ENCODE measurements at places on chromosomes 12 and 14. TPM values are rescaled to one million over a fixed set of nuclear protein-coding genes. Genes with fewer than 3 reads are reported as not detected.

GRCh38 chr14:41280745-41281144 is 325.9 kb upstream of the LRFN5 start:
- peak; percentile 66 for DNase-seq

DNA sequence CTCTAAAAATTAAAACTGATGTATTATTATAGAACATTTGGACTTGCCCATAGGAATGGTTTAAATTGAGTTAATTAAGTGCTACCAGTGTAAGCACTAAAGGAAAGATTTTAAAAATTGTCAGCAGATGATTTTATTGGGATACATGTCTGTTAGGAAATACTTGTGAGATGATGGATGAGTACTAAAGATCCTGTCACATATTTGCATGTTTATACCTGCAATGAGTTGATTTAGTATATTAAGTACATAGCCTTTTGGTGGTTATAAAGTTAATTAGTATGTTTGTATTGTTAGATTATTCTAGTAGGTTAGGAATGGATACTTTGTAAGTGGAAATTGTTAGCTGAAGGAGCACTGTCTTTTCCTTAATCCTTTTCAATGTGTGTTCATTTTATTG is 67.2 kb downstream of the CCDC91 start:
- DNase-seq: no peak

GRCh38 chr14:73787486-73788316 is 63.9 kb upstream of the PTGR2 start:
- DNase-seq: peak; percentile 32

GRCh38 chr12:70847871-70848270 is 72.7 kb downstream of the PTPRR start:
- no peak for DNase-seq

DNA sequence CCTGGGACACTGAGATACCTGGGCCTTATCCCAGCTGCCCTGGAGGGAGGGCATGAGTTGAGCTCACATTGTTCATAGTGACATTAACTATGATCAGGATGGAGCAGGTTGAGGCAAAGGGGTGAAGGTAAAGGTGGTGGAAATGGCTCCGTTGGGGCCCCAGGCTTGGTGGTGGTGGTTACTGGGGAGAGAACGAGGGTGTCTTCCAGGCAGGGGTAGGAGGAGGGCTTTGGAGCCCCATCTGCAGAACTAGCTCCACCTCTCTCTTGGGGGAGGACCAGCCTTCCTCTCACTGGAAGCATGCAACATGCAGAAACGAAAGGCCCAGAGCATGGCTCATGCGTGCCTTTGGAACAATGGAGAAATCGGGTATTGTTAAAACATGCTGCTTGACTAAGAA is 217.0 kb downstream of the SLC41A2 start:
- no peak for DNase-seq

The TBX5 gene
- not detected for total RNA-seq

DNA sequence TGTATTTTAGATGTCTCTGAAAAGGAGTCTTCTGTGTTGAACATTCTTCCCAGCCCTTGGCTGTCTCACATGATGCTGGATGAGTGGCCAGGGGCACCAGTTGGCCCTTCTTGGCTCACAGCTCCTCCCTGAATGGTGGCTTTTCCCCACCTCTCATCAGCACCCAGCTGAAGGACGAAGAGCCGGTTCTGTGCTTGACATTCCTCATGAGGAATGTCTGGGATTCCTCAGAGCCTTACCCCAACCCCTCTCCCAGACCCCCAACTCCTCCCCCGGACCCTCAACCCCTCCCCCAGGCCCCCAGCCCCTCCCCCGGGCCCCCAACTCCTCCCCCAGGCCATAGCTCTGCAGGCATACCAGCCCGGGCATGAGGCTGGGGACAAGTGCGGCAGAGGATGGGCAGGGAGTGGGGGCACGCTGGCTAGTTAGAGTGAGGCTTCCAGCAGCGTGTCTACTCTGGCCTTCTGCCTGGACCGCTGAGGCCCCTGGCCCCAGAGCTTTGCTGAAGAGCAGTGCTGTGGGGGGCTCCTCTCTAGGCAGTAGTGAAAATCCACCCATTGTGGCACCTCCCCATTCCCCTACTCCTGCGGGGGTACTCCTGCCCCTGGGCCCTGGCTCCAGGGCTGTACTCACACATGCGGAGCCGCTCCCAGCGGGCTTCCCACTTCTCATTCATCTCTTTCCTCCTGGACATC is 64.3 kb downstream of the PLEKHG3 start:
- DNase-seq: no peak

- DNase-seq: peak; percentile 51
These were observed at the start of gene CACNB3 for GRCh38 chr12:48817873-48818830. CACNB3 (plus strand) TSS chr12:48818496; CDS start chr12:48818930, 434 bp downstream.

The CISTR gene
- total RNA-seq: not detected

The CLEC1B gene
- not detected for total RNA-seq

- DNase-seq: peak; percentile 78
These were observed 53.3 kb upstream of the CDKN3 start for GRCh38 chr14:54343272-54344121.

- DNase-seq: no peak
These were observed 134.1 kb downstream of the PPM1H start for GRCh38 chr12:62800707-62801400.

The PLEKHD1 gene
- total RNA-seq: 0.15 TPM

GRCh38 chr12:55041345-55042055 is 21.7 kb downstream of the NEUROD4 start:
- DNase-seq: no peak
